Esophagus squamous epithelium (tissue), 5 donors: ENCODE measurements at places on chromosomes 2 and 18.

DNA sequence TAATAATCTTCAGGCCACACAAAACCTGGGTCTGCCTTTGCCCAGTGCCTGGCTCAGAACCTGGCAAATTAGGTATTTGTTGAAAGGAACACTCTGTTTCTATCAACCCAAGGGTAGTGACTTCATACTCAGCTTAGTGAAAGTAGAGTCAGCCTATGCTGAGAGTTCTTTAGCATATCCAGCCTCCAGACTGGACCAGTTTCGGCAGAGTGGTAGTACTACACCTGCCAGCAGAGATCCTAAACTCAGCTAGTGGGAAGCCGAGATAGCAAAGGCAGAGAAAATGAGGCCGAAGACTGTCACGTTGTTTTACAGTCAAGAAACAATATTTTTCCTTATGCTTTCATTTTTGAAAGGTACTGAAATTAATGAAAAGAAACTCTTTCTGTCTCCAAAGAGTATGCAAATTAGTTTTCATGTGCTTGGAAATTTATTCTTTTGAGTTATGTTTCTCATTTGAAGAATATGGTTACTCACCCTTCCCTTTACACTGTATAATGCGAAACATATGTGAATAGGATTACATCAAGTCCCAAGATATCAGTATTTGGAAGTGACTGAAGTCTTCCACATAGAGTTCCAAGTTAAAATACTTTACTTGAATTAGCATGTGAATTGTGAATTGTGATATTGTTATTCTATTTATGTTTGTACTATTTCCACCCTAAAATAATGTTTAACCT lies 52.2 kb upstream of the UGP2 start:
- no peak for DNase-seq

GRCh38 chr2:27772804-27773203 lies 1.3 kb downstream of the MRPL33 start:
- DNase-seq = no peak

GRCh38 chr2:71513721-71514120 lies 60.4 kb downstream of the DYSF start:
- DNase-seq = no peak

GRCh38 chr18:11857177-11857887 lies 6.1 kb downstream of the CHMP1B start:
- no peak for DNase-seq

DNA sequence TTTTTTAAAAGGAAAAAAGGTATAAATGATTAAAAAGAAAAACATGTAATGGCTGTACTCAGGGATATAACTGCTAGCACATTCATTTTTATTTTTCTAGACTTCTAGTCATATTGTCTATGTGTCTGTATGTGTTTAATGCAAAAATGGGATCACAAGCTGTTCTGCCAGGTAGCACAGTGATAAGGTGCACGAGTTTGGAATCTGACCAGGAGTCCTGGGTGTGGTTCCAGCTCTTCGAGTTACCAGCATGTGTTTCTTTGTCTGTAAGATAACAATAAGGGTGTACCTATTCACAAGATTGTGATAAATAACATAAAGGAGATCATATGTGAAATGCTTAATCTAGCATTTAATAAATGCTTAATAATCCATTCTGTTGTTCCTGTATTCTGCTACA lies 145.3 kb downstream of the PKP4 start:
- DNase-seq = no peak

- DNase-seq = no peak
Observed at GRCh38 chr2:148974095-148974494, 64.4 kb upstream of the LYPD6B start.

DNA sequence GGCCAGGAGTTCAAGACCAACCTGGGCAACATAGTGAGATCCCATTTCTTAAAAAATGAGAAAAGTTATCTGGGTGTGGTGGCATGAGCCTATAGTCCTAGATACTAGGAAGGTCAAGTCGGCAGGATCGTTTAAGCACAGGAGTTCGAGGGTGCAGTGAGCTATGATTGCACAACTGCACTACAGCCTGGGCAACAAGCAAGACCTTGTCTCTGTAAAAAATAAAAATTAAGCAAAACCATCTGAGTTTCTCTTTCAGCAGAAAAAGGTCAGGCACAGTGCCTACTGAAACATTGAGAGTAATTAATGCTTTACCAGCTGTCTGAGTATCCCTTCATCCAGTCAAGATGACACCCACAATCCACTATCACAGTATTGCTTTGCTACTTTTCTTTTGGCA lies 258.3 kb downstream of the MBD5 start:
- no peak for DNase-seq
